ENCODE measurements at places on chromosomes 7 and 10. TPM values are rescaled to one million over a fixed set of nuclear protein-coding genes. Genes with fewer than 3 reads are reported as not detected.

The FAM13C gene
- not detected for total RNA-seq

GRCh38 chr7:86760236-86760635, 116.5 kb downstream of the GRM3 start:
- no peak for DNase-seq

GRCh38 chr10:90665905-90666662, 191.8 kb downstream of the HTR7 start:
- DNase-seq = no peak

The FFAR4 gene
- not detected for total RNA-seq

DNA sequence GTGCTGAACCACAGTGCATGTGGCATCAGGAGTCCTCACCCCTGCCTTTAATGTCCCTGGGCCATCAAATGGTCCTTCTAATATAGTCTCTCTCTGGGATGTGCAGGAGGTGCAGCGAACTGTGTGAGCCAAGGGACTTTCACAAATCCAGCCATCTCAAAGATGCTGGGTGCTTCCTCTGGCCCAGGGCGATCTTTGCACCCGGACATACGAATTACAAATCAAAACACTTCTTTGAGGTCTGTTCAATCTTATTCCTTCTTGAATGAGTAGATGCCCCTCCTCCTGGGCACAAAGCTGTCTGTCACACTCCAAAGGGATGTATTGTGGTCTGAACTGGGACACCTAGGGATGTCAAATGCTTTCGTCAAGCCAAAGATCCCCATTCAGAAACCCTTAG, 60.6 kb downstream of the VSTM4 start:
- DNase-seq = no peak

GRCh38 chr7:95454438-95455045, 19.7 kb upstream of the PON2 start:
- no peak for DNase-seq

- no peak for DNase-seq
Measured at GRCh38 chr10:191703-192518, 56.7 kb downstream of the ZMYND11 start.

Data from renal cortical epithelial cell (primary cell).